Nucleus accumbens (tissue), 56 donors: ENCODE measurements at places on chromosomes 4 and X.

DNA sequence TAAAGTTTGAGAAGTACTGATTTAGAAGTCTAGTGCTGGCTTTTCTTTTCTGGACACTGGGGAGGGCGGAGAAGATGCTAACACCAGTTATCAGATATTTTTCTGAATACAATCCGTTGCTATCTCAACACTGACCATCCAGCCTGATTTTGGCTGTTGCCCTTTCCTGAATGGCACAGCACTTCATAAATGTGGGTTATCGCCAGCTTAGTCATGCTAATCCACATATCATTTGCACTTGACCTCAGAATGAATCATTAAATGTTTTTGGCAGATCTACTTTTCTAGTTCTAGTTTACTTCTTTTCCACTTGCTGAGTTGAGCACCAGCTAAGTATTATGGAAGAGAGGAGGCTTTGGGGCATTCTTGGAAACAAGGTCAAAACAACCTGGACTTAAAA lies 60.8 kb upstream of the ESX1 start:
- no peak for DNase-seq

- no peak for DNase-seq
Observed at GRCh38 chr4:101914761-101915160, 124.2 kb downstream of the BANK1 start.

GRCh38 chrX:133897593-133898163 lies 87.7 kb downstream of the GPC3 start:
- no peak for DNase-seq

DNA sequence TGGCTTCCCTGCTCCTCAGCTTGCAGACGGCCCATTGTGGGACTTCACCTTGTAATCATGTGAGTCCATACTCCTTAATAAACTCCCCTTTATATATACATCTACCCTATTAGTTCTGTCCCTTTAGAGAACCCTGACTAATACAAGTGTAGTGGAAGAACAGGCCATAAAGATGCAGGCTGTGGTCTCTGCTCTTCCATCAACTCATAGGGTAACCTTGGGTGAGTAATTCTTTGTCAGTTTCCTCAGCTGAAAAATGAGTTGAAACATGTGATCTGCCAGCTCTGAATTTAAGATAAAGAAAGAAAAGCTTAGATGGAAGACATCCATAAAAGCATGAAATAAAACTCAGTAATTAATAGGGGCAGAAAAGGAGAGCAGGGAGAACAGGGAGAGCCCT lies 103.6 kb downstream of the ENOX2 start:
- no peak for DNase-seq

- no peak for DNase-seq
Observed at GRCh38 chr4:88709989-88710388, 12.4 kb upstream of the NAP1L5 start.
